Activated naive CD8-positive, alpha-beta T cell treated with anti-CD3 and anti-CD28 coated beads, Interleukin-2, amount 10 ng/mL, durations not matched to agents 7 days and 5 days (primary cell): ENCODE measurements at places on chromosomes 7 and 10.

DNA sequence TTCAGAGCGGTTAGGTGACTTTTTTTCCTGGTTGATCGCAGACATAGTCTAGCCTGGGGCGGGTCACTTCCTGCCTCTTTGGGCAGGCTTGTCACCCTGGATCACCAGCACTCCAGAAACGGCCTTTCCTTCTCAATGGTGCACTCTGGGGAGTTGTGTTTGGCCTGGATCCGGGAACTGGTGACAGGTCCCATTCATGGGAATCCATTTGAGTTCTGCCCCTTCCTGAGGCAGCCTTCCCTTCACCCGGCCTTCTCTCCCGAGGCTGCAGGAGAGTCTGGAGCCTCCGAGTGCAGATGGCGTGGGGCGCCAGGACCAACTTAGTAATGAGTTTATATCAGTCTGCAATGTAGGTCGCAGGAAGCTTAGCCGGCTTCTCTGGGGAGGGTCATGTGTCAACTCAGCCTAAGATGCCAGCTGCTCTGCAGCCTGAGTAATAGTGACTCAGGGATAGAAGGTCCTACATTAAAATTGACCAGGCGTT, 54.2 kb downstream of the TACR2 start:
- no peak for DNase-seq

DNA sequence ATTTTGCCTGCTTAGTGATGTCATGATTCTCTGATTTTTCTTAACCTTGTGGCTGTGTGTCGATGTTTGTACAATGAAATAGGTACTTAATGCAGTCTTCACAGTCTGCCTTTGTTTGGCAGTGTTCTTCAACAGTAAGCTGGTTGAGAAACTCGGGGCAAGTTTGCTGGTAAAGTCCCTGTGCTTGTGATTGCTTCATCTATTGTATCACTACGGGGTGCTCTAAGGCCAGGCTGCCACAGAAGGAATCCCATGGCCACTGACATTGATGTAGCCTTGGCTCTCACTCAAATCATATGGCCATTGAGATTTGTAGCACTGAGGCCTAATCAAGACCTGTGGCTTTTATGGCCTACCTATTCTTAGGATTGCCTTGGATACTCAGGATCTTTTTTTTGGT, 33.5 kb upstream of the PRSS37 start:
- DNase-seq = no peak

DNA sequence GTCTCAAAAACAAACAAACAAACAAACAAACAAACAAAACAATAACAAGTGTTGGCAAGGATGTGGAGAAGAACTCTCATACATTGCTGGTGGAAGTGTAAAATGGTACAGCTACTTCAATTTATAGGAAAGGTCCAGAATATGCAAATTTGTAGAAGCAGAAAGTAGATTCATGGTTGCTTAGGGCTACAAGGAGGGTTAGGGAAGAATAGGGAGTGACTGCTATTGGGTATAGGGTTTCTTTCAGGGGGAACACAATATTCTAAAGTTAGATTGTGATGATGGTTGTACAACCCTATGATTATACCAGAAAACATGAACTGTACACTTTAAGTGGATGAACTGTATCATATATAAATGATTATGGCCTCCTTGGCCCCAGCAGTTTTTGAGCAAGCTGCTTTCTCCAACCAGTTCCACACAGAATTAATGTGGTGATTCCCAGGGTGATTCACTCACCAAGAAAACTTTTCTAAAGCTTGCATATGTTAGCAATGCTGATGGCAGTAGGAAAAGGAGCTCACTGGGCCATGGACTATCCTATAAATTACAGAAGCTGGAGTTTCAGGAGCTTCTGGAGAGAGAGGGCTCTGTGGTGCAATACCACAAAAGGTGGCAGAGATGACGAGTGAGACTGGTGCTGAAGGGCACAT, 52.8 kb upstream of the KCNIP2 start:
- no peak for DNase-seq

DNA sequence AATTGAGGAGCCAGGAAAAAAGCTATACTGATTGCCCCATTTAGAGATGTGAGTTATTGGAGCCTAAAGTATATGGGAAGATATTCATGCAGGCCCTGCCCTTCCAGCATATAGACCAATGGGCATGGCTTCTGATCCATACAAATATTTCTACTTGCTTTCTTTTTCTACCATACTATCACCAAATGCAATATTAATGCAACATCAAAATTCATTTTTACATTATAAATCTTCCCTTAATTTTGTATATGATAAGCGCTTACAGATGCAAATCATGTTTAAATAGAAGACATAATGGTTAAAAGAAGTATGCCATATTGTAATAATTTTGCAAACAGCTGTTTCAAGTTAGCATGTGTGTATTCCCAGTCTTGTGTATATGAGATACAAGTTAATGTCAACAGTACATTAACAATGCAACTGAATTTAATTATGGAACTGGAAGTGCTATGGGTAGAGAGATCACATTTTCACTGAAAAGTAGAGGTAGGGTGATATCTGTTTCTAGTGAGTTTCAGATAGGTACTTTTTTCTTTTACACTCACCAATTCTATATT, 24.6 kb upstream of the WNT16 start:
- no peak for DNase-seq

GRCh38 chr10:76892766-76893479, 744.7 kb downstream of the KCNMA1 start:
- DNase-seq = no peak

- no peak for DNase-seq
These were observed 3.1 kb downstream of the PARD3 start for GRCh38 chr10:34811968-34812514.

DNA sequence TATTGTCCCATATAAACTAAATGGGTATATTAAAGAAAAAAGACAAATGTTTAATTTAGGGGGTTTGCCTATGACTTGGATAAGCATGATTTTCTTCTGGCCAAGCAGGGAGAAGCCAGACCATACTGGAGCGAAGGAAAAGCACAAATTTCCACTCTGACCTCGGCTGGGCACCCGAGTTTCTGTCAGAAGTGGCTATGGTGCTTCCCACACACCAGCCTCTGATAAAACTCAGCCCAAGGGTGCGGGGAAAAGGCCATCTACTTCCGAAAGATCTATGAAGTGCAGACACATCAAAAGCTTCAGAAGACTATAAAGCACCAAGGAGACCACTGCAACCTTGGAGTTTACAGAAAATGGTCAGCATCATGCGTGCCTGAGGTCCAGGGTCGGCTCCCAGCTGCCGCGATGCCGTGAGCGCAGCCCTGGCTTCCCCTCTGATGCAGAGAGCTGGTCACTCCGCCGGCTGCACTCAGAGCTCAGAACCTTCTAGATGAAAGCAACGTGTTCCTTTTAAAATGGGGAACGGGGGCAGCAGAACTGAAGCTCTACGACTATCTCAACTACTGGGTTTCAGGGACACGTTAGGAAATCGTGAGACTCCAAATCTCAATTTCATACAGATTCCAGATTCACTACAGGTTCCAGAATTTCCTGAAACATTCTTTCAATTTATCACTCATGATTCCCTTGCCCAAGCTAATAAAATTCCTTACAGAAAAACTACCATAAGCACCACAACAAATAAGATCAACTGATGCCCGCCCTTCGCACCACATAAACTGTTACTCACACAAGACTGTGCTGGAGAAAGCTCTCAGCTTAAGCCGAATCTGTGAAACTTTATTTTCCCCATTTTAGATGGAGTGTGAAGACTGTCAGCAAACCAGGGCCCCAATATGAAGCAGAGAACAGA, 84.5 kb downstream of the DIP2C start:
- no peak for DNase-seq

DNA sequence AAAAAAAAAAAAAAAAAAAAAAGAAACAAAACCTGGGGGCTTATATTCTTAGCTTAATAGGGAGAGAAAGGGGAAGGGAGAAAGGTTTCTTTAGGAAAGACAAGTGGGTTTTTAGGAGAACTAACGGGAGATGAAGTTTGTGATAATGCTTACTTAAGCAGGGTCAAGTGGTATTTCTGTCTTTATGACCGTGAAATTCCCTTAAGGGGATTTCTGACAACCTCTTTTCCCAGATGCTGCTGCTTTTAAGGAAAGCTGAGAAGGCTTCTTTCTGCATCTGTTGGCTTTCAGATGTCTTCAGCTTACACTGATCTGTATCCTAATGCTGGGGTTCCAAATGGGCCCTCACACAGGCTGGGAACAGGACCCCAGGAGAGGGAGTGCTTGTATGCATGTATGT, 42.6 kb downstream of the ADAMTS14 start:
- DNase-seq = no peak

DNA sequence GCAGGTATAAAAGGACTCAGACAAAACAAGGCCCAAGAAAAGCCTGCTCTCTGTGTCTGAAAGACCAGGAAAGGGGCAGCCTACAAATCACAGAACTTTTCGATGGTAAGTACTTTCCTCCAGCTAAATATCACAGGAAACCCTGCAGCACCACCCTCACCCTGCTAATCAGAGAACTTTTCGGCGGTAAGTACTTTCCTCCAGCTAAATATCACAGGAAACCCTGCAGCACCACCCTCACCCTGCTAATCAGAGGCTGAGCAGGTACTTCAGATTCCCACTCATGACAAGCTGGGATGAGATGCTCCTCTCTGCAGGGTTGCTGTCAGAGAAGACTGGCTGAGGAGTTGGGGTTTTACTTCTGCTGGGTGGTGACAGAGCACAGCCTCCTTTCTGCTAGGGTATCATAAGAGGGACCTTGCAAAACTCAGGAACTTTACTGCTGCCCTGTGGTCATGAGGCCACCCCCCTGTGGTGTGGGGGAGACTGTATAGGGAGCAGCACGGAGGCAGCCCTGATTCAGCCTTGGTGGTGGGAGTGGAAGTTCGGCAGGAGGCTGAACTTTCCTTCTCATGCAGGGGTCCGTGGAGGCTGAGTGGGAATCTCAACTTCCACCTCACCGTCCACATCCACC, 7.2 kb downstream of the WDR37 start:
- no peak for DNase-seq

DNA sequence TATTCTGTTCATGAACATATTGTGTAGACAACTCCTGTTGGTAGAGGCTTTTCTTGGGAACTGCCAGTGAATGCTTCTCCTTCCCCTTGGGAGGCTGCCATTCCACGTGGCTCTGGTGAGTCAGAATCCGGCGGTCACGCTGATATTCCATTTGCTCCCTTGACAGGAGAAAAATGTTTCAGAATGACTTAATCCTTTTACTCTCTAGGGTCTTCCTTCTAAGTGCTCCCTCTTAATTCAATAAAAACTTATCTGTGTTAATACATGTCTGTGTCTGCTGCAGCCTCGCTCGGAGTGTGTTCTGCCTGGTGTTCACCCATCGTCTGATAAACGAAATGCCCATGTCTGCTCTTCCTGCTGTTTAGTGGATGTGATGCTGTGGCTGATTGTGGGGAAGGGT, 278.6 kb downstream of the ARHGAP12 start:
- no peak for DNase-seq

- DNase-seq = no peak
These were observed 79.6 kb downstream of the INSIG1 start for GRCh38 chr7:155377071-155377837.

DNA sequence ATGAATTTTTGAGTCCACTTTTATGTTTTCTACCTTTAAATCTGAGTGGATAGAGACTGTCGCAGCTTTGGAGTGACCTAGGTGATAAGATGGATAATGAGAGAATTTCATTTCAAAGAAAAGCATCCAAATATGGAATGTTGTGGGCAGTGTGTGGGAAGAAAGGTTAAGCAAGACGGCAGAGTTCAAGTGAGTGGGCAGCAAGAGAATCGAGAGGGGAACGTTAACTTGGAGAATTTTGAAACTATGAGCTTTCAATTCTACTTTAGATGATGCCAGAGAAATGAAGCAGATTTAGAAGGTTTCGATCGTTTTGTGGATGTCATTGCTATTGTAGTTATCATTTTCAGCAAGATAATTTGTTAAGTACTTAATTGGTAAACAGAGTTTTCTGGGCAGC, 73.0 kb downstream of the XRCC2 start:
- DNase-seq = no peak

DNA sequence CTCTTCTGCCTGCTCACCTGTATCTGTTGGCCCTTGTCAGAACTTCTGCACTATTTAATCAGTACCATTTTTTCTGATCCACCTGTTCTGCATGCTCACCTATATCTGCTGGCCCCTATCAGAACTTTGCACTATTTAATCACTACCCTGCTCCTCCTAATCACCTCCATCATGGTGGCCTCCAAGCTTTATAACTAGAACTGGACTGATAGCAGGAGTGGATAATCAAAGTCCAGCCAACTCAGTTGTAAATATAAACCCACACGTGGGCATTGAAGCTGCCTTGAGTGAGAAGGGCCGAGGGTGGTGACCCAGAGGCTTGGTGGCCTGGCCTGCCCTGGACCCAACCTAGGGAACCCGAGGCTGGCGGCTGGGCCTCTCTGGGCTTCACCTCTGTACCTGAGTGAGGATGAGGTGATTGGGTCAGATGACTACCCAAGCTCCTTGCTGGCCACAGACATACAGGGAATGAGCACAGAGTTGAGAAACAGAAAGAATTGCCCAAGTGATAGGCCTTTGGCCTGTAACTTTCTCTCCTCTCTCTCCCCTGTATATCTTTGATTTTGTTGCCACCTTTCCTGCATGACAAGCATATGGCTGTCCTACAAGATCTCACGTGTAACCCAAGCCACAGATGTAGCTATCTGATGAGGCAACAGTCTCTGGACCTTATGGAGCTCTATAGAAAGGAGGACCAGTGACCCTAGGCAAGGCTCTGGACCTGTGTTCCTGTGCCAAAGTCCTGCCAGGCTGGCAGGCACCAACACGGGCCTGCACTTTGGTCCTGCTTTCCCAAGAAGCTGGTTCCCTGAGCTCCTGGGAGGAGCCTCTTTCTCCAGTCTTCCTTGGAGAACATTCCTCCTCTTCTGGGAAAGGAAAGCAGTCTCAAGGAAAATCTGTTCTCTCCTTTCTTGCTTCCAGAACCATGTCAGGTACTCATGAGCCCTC, 23.4 kb upstream of the FAM3C start:
- no peak for DNase-seq

GRCh38 chr10:61795551-61795950, 105.9 kb upstream of the ARID5B start:
- DNase-seq = no peak

DNA sequence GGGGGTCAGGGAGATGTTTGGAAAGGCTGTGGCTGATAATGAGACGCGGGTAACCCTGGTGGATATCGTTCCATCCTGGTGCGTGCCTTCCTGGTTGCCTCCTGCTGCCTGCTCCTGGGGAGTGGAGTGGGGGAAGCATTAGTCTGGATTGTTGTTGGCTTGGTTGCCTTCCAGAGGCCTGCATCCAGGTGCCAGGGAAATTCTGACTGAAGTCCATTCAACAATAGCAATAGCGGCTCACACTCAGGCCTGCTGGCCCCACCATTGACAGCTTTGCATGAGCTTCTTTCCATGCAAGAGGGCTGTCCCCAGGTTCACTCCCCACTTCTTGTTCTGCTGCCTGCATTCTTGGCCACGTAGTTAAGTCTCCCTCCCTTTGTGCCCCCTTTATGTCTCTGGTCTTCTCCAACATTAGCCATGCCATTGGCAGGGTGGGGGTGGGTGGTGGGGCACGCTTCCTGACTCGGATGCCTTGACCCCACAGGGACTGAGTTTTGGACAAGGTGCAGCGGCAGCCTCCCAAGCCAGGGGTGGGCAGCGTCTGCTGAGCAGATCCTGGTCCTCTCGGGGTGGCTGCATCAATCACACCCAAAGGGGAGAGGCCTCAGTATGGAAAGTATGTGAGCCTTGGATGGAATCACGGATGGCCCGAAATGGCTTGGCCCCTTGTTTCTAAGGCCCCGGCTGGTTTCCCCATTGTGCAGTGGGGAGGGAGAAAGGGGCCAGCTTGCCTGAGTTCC, 150.2 kb downstream of the GRK5 start:
- DNase-seq = no peak
